ENCODE measurements at places on chromosomes 2 and 18.

DNA sequence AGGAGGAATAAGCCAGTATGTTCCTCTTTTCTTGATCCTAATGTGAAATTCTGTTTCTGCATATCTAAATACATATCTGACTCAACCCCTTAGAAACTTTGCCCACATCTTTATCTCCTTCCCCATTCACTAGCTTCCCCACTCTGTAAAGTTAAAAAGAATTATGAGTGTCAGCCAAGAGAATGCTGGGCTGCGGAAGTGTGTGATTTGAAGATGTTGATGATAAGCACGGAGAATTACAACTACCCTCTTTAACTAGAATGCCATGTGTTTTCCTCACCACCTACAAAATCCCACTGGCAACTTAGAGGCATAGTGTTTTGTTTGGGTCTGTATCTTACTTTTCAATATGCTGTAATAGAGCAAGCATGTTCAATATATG is 490.4 kb upstream of the FANCL start:
- no peak for DNase-seq

- DNase-seq = no peak
Measured at GRCh38 chr2:118265873-118266455, 177.7 kb downstream of the INSIG2 start.

GRCh38 chr18:24368749-24369148 is 28.9 kb downstream of the OSBPL1A start:
- peak; percentile 85 for DNase-seq

DNA sequence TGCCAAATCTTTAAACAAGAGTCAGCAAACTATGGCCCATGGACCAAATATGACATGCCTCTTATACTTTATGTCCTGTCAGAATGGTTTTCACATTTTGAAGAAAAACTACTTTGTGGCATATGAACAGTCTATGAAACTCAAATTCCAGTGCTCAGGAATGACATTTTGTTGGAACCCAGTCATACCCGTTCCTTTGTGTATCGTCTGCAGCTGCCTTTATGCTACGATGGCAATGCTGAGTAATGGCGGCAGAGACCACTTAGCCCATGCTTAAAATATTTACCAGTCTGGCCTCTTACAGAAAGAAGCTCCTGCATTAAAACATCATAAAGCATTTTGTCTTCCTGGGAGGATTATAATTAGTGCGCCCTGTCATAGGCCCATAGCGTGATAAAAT is 140.5 kb upstream of the FHL2 start:
- DNase-seq = no peak

- peak; percentile 31 for DNase-seq
Measured at GRCh38 chr2:25228848-25229278, 60.5 kb upstream of the POMC start.

DNA sequence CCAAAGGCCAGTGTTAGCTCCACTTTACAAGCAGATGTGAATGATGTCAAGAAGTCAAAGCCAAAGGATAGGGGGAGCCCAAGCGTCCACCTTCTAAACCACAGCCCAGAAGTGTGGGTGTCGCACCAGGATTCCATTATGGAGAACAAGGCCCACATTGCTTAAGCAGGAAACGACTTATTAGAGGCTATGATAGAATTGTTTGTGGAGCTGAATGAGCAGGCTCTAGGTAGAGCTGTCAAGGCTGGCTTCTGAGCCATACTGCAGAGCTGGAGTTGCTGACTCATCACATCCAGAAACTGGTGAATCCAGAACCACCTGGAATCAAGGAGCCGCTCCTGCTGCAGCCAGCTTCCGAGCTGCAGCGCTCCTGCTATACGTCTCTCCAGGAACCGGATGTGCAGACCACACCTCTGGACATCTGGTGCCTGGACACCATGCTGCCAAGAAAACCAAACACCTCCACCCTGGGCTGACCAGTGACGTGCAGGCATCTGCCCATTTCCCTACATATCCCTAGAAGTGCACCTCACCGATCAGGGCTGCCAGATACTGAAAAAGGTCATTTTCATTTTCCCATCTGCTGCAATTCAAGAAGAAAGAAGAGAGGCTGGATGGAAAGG is 6.2 kb upstream of the TWIST2 start:
- no peak for DNase-seq

DNA sequence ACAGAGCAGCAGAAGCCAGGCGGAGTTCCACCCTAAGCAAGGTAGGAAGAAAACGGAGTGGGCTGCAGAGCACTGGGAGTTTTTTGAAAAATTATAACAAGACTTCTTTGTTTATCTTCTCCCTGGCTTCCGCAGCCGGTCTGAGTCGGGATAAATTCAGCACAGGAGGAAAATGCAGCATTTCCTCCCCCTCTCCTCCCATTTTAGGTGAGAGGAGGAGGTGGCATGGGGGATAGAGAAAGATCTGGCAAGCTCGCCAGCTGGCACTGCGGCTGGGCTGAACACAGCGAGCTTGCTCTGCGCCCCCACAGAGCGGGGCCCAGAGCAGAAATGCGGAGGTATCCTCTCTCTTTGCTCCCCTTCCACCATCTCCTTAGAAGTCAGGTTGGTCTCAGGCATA is 17.7 kb upstream of the CHRNA1 start:
- DNase-seq = no peak

GRCh38 chr18:74942319-74942910 is 266.5 kb downstream of the PTGR3 start:
- DNase-seq = peak; percentile 57

GRCh38 chr2:46066116-46066515 is 231.1 kb upstream of the EPAS1 start:
- no peak for DNase-seq

DNA sequence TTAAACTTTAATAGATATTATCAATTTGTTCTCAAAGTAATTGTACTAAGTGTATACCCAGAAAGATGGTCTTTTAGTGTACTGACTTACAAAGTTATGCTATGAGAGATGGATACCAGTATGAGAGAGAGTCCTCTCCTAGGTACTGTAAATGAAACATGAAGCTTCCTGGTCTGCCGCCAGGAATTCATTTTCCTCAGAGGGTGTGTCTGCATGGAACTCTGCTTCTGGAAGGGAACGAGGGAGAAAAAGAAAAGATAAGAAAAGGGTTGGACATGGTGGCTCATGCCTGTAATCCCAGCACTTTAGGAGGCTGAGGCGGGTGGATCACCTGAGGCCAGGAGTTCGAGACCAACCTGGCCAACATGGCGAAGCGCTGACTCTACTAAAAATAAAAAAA is 2.2 kb upstream of the SSB start:
- no peak for DNase-seq

- no peak for DNase-seq
Measured at GRCh38 chr2:234334151-234334550, 162.7 kb downstream of the ARL4C start.

GRCh38 chr2:145351864-145352425 is 832.0 kb upstream of the ZEB2 start:
- no peak for DNase-seq

DNA sequence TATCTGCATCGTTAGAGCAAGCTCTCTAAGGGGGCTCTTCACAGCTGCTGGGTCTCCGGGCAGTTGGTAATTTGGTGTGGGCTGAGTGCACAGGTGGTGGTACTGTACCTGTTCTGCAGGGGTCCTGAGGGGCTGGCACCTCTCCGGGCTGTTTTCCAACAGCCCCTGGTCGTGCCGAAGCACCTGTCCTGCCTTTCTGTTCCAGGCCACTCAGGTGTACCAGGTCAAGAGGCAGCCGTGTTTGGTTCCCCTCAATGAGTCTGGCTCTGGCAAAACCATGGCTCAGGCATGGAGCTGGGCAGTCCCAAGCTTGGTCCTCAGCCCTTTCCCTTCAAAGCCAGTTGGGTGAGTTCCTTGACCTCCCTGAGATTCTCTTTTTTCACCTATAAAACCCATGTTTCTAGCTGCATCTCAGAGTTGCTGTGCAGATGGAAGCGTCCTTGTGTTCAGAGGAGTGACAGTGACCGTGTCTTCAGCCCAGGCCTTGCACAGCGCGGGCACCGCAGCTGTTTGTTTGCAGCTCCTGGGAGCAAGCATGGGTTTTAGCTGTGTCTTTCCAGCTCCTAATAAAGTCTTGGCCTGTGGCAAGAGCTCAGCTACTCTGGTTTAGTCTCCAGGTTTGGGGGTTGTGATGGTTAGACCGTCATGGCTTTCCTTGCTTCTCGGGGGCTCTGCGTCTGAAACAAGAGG is 110.9 kb downstream of the GLI2 start:
- DNase-seq = no peak

Measured in activated CD4-positive, alpha-beta T cell treated with anti-CD3 and anti-CD28 coated beads, Interleukin-10, Interleukin-2, amounts not matched to agents 100 ng/mL and 50 ng/mL, durations not matched to agents 16 hours and 8 hours (primary cell).